ENCODE measurements at places on chromosomes 3 and 15. TPM values are rescaled to one million over a fixed set of nuclear protein-coding genes. Genes with fewer than 3 reads are reported as not detected.

- DNase-seq: no peak
These were observed 40.6 kb upstream of the ADCY5 start for GRCh38 chr3:123489400-123490004.

DNA sequence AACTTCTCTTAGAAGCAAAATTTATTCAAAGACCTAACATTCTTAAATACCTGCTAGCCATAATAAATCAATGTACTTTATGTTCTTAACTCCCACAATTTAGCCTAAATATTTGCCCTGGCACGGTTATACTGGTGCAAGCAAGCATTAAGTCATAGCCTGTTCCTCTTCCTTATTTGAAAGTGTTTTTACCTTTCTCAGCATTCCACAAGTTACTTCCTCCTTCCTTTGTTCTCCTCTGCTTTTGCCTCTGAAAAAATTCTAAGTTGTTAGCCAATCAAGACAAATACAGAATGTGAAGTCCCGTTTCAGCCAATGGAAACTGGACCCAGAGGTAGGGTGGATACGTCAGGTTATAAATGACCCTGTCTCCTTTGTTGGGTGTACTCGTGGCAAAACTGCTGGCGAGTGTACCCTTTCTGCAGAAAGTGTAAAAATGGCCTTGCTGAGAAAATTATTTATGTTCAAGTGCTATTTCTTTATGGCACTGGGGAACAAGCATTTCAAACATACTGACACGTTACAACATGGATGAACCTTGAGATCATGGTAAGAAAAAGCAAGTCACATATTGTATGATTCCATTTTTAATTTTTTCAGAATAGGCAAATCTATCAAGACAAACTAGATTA lies 3.1 kb upstream of the TATDN2 start:
- DNase-seq: no peak

DNA sequence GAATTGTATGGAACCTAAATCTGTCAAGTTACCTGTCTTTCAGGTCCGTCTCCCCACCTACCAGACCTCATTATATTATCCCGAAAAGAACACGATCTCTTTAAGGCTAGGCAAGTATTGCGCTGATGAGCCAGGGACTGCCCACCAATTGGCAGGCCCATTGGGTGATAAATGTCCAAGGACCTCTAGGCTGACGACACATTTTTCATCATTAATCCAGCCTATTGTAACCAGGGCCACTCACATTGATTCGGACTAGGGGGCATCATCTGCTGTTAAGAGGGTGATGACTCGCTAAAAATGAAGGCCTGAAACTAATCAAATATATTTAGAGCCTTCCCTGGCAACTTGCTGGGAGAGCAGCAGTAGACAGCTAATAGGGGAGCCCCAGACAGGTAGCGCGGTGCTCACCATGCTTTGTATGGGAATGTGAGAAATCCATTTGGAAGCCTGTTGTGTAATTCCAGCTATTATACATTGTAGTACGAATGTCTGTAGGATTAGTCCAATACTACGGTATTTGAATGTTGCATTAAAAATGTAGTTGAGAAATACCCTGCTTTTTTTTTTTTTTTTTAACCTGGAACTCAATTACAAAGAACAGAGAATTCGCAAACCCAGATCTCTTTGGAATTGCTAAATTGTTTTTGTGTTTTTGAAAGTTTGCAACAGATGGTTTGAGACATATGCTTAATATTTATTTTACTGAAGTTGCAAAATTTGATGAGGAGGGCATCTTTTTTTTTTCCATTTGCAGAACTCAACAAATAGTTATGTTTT lies 156.1 kb downstream of the ROBO2 start:
- DNase-seq: no peak

DNA sequence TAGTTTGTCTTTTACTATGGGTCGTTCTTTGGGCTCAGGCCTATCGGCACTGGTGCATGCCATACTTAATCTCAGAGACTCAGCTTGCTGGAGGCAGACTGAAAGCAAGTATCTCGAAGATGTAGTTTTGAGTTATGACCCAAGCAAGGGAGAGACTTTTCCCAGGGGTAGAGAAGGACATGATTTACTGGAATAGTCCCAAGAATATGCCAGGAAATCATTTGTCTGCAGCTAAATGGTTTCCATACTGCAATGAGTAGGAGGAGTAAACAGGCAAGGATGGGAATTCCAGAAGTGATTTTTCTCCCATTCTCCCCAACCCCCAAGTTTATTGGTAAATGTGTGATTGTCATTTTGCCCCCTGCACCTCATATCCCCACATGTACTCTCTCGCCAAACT lies 35.4 kb upstream of the LACTB start:
- DNase-seq: no peak

DNA sequence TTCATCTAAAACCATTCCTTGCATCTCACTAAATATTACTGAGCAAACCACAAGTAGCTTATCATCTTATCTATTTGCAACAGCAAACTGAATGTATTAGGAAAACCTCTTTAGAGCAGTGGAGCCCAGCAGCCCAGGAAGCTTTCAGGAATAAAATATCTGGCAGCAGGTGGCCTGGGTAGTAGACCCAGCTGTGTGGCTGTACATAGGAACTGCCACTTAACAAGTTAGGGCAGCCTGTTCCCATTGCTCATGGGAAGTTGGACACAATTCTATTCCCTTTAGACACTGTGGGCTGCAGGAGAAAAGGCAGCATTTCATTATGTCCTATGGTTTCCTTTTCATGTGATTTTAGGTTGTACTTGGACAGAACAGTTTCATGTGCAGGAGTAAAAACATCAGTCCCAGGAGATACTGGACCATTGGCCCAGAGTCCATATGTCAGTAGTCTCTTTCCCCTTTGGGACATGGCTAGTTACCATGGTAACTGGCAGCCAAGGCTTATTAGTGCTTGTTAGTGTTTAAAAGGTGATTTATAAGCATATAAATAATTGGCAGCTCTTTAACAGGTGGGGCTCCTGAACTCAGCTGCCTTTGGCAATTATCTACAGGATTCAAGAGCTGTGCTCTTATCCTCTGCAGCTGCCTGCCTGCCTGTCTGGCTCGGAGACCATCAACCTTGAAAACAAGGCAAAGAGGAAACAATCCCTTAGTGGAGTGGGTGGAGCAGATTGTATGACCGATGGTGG lies 28.9 kb upstream of the LSAMP start:
- DNase-seq: no peak

- no peak for DNase-seq
These were observed 5.2 kb downstream of the GRM2 start for GRCh38 chr3:51712038-51712420.

DNA sequence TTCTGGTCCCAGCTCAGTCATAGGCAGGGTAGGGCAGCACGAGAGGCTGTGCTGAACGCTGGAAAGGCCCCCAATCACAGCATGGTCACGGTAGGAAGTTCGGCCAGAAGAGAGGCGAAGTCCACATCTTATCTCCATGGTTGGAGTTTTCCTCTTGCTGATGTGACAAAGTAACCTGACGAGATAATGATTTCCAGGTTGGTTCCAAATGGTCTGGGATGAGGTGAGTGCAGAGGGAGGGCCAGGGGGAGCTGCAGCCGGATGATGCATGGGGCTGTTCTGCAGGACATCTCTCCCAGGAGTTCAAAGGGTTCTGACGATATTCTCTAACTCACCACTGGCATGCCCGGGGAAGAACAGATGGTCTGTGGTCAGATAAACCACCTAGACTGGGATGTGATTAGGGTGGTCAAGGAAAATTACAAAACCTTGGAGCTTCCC lies 83.2 kb upstream of the WNT5A start:
- DNase-seq: no peak

GRCh38 chr3:173065543-173065981 lies 75.5 kb downstream of the SPATA16 start:
- DNase-seq: no peak

DNA sequence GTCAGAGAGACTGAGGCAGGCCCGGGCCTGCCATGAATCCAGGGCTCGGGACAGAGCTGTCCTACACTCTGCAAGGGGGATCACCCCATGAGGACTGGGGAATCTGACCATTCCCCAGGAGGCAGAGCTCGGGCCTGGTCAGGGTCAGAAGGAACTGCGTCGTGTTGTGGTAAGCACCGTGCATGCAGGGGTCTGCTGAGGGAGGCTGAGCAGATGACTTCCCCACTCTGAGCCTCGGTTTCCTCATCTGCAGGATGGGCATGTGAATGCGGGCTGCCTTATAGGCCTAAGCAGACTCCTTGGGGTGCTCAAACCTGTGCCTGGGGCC lies 61.6 kb upstream of the IQSEC1 start:
- DNase-seq: peak; percentile 42

- DNase-seq: no peak
These were observed 3.6 kb downstream of the RAD18 start for GRCh38 chr3:8959668-8960067.

- DNase-seq: no peak
These were observed 39.6 kb downstream of the TMOD3 start for GRCh38 chr15:51869060-51869421.

GRCh38 chr3:124108446-124108845 lies 116.5 kb upstream of the ROPN1 start:
- DNase-seq: no peak

Gene GPR149
- not detected for total RNA-seq

Gene MYRIP
- not detected for total RNA-seq

Gene MORC1
- total RNA-seq: not detected

Gene HIGD2B
- 0.27 TPM for total RNA-seq

Gene EPB42
- not detected for total RNA-seq

Measured in activated naive CD4-positive, alpha-beta T cell treated with anti-CD3 and anti-CD28 coated beads, Interleukin-2, amount 50 U/mL, for 72 hours (primary cell).